NCI-H1436 (cell line): ENCODE measurements at places on chromosomes 12 and 14.

GRCh38 chr12:11807458-11807857, 158.0 kb downstream of the ETV6 start:
- peak; percentile 86 for DNase-seq

- DNase-seq: no peak
Measured at GRCh38 chr14:22798528-22798927, 16.7 kb downstream of the SLC7A7 start.

GRCh38 chr12:26647088-26647487, 185.9 kb downstream of the ITPR2 start:
- no peak for DNase-seq

DNA sequence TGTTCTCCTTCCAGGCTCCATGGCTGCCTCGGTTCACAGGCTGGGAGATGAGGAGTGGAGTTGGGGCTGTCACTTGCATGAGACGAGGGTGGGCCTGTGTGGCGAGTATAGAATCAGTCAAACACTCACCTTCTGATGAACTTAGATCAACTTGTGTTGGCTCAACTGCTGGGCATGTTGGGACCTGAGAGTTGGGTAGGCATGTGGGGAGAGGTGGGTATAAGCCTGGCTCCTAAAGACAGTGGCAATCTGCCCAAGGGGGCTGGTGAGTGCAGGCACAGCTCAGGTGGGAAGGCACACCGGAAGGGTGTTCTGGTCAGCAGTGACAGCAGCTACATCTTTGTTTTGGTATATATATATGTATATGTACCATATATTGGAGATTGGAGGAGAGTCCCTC, 30.1 kb upstream of the TDRD9 start:
- no peak for DNase-seq

DNA sequence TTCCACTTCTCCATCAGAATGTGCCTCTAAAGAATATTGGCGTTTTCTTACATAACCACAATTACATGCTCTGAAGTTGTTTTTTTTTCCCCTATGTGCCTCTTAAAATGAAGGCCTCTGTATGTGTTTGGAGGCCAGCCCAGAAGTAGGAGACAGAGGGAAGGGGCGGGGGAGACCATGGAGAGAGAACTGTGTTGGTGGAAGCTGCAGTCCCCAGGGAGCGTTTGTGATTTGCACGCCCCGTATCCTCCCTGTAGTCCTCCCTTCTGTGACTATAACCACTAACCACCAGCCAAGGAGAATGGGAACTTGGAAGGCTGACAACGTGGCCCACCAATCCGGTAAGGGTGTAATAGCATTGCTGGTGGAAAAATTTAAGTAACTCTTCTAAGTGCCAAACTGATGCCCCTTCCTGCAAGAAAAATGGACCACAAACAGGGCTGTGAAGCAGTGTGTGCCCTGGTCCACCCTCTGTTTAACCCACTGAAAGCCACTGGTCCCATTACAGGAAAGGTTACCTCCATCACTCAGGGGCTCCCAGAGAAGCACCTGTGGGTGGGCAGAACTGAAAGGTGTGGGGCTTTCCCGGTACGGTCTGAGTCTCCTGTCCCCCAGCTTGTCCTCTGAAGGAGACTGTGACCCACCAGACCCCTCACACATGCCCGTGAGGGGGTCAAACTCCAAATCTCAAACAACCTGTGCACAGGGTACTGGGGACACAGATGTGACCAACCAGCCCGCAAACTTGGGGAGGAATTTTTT, 36.8 kb downstream of the CCDC88C start:
- peak; percentile 48 for DNase-seq

- DNase-seq: no peak
Measured at GRCh38 chr12:24714237-24714636, 234.7 kb downstream of the BCAT1 start.

- DNase-seq: no peak
Measured at GRCh38 chr12:68636268-68636667, 25.6 kb downstream of the RAP1B start.

DNA sequence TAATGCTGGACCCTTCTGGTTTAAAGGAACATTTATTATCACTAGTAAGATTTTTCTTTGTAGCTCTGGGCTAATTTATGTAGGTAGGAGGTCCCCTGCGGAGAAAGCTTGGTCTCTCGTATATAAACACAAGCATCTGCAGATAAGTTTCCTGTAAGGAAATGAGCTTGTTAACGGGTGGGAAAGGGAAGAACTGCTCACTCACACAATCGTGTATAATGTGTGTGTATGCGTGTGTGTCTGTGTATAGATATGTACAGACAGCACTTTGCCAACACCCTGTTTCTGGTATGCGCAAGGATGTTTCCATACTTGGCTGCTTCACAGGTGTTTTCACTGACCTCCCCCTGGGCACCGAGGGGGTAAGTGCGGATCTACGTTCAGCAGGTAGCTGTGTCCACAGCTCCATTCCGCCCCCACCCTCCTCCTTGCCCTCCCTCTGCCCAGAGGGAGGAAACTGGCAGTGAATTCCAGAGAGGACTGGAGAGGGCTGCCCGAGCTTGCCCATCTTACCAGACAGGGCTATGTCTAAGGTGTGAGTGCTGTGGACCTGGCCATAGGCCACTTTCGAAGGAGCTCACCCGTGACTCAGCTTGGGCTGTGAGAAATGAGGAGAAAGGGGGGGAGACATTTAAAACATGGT, 65.2 kb downstream of the NINJ2 start:
- DNase-seq: no peak

- no peak for DNase-seq
Measured at GRCh38 chr14:66745078-66745477, 237.1 kb downstream of the GPHN start.

GRCh38 chr12:88520436-88520820, 59.8 kb downstream of the KITLG start:
- DNase-seq: no peak

DNA sequence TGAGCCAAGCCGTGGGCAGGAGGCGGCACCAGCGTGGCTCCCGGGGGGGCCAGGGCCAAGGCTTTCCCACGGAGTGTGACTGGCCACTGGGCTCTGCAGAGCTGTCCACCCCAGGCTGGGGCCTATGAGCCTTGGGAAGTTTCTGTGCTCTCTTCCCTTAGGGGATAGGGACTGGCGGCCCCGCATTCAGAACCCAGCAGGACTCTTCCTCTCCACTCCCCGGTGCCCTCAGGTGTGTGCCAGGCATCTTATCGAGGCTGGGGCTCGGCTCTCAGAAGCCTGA, 17.8 kb upstream of the EIF2B2 start:
- no peak for DNase-seq

- DNase-seq: no peak
Measured at GRCh38 chr14:61368114-61368710, 46.8 kb downstream of the PRKCH start.

GRCh38 chr14:95507174-95507573, 9.3 kb downstream of the SYNE3 start:
- no peak for DNase-seq

GRCh38 chr12:20144341-20144740, 224.0 kb upstream of the PDE3A start:
- DNase-seq: no peak

- DNase-seq: no peak
Measured at GRCh38 chr14:89370381-89370780, 46.7 kb downstream of the FOXN3 start.

- DNase-seq: no peak
Measured at GRCh38 chr14:79161571-79161970, 991.4 kb downstream of the NRXN3 start.

GRCh38 chr12:12229556-12230092, 37.2 kb downstream of the LRP6 start:
- DNase-seq: no peak

GRCh38 chr12:116551952-116552772, 7.0 kb upstream of the MAP1LC3B2 start:
- no peak for DNase-seq

GRCh38 chr12:108641446-108642268, 8.0 kb upstream of the SELPLG start:
- no peak for DNase-seq

GRCh38 chr14:102164241-102164641, 24.5 kb downstream of the WDR20 start:
- DNase-seq: no peak

DNA sequence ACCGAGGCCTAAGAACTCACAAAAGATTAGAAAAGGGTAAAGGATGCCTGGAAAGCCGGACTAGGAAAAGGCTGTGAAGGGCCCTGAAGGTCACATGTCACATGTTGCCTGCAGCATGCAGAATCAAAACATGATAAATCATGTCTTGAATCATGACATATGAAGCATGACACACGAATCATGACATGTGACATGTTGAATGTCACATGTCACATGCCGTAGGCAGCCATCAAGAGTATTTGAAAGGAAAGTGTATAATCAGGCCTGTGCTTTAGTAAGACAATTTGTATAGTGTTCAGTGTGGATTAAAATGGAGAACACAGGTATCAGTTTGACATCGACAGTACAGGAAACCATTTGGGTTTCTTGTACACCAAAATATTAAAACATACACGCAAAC, 30.8 kb downstream of the IFNG-AS1 start:
- no peak for DNase-seq

- no peak for DNase-seq
Measured at GRCh38 chr14:50023671-50024490, 92.5 kb downstream of the VCPKMT start.

GRCh38 chr14:102590667-102591099, 1.8 kb upstream of the RCOR1 start:
- no peak for DNase-seq

- peak; percentile 56 for DNase-seq
Measured at GRCh38 chr12:68977909-68978610, 45.1 kb upstream of the CPM start.

DNA sequence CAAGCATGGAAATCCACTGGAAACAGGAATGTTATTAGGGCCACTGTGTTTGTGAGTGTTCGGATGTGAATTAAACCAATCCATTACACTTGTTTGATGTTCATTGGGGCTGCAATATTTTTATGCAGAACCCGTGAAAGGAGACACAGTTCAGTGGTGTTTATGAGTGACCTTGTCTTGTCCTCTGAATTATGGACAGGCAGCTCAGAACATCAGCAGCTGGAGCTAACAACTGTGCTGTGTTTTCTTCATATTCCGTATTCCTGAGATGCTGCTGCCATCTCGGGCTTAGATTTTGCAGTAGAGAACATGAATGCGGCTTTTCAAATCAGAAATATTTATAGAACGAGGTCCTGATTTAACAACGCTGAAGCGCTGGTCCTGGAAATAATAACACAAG, 20.3 kb upstream of the CACNA1C start:
- no peak for DNase-seq

GRCh38 chr14:33563191-33563900, 387.5 kb downstream of the EGLN3 start:
- no peak for DNase-seq

DNA sequence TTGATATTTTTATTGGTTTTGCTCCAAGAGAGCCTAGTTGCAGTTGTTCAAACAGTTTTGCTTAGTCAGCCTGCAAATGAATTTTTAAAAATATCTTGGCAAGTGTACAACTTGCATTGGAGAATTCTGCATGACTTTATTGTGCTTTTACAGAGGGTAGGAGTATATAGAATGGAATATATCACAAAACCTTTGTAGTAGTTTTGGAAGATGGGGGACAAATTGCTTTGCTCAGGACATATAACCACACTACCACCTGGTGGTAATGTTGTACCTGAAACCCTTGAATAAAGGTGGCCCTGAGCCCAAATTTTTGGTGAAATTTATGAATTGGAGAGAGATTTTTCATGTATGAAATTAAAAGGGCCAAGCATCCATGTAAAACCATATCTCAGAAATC, 645.2 kb downstream of the MED13L start:
- no peak for DNase-seq

DNA sequence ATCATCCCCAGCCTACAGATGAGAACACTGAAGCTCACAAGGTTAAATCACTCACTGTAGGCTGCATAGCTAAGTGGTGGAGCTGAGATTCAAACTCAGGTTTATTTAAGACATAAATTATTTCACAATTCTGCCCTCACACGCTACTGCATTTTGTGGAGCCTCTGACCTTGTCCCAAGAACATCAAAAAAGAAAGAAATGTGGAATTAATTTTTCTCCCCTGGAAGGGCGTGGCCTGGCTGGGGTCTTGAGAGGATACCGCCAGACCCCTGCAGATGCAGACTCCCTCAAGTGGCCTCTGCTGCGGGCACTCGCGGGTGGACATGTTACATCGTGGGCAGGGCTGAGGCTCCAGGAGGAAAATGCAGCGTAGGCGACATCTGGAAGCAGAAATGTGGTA, 40.6 kb downstream of the LTBP2 start:
- no peak for DNase-seq

DNA sequence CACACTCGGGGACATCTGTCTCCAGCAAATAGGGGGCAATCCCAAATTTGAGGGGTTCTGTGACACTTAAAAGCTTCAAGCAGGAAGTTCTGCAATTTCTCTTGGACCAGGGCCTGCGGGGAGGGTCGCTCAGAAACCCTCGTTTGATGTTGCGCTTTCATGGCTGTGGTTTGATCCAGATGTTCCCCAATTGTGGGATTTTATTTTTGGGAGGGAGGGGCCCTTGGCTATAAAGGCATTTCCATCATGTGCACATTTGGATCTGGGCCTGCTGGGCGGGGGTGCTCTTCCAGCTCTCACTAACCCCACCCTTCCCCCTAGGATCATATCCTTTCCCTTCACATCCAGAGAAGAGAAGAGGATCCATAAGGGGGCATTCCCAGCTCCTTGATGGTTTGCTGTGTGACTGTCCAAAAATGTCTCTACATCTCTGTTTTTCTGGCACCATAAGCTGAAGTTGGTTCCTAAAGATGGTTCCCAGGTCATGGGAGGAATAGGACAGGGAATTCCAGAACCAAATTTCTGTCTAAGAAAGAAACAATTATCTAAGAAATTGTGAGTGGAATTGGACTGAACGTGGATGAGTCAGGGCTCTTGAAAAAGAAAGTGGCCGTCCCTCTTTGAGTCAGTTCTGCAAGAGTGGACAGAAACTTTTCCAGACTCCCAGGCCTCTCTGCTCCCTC, 47.2 kb downstream of the SMUG1 start:
- DNase-seq: no peak

GRCh38 chr12:143964-144649, 69.8 kb downstream of the SLC6A12 start:
- DNase-seq: peak; percentile 40

DNA sequence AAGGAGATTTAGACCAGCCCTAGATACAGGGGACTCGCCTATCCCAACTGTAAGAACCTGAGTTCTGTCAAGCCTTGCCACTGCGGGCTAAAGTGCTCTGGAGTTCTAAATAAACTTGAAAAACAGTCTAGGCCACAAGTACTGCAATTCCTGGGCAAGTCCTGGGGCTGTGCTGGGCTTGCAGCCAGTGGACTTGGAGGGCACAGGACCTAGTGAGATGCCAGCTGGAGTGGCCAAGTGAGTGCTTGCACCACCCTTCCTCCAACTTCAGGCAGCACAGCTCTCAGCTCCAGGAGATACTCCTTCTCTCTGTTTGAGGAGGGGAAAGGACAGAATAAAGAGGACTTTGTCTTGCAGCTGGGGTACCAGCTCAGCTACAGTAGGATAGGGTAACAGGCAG, 307.6 kb upstream of the FBXO33 start:
- DNase-seq: no peak

GRCh38 chr14:100904307-100905087, 975 bp upstream of the RTL1 start:
- no peak for DNase-seq
